ENCODE measurements at places on chromosomes 5 and 9.

DNA sequence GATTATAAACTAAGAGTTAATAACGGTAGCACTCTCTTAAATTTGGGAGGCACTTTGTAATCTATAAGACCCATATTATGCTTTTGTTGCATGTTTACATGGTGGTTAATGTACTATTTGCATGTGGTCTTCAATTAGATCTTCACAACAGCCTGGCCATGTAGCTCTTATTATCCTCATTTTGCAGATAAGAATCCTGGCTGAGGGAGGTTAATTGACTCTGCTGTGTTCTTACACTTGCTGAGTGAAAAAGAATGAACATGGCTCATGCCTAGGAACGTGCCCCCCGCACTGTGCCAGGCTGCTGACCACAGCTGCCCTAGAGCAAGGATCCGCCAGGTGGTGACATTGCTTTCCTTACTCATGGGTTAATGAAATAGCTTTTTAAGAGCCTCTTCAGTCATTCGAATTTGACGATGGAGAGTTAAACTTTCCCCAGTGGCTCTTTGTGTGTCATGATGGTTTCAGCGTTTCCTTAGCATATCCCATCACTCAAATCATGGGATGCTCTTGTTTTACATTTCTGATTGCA is 97.9 kb downstream of the CDH6 start:
- DNase-seq = no peak

DNA sequence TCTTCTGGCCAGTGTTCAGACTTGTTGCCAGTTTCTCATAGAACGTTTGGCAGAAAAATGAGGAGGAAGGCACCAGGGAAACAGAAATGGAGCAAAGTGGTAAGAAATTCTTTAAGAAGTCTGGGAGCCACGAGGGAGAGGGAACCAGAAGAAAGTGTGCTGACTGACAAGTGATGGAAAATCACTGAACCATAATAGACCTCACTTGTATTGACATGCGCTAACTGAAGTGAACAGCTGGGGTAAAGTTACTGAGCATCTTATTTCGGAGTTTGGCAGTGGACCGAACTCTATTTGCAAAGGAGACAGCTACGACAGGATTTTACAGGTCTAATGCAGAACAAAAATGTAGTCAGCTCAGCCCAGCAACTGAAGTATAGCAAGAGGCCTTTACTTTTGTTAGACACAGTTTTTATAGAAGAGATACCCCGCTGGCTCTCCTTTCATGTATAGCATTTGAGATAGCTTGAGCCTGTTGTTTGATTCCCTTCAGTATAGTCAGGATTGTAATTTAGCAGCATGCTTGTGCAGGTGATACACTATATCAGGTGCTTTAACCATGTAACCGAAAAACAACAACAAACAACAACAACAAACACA is 53.6 kb downstream of the HMHB1 start:
- no peak for DNase-seq

DNA sequence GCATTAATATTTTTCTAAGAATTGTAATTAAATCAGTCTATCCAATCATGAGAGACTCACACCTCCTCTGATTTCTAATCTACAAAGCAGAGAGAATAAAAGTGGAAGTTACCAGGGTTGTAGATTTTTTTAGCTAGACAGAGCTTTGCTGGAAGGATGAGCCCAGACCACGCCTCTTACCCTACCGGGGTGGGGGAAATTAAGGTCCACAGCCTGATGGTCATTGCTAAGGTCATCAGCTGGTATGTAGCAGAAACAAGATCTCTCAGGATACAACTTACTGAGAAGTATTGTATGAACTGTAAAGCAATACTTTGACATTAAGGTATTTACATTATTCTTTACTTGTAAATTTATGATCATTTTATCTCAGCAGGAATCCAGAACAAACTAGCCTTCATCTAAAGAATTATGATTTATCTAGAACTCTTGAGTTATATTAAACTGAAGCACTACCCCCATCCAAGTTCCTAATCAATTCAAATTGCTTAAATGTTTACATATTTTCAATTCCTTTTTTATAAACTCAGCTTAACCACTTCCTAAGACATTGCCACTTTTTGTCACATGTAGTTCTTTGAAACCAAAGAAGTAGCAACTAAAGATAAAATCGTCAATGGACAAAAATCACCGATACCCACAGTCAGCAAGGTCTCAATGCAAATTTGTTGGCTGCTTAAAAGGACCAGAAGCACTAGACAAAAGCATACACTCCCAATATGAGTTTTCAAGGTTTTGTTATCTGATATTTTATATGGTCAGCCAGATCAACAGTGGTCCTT is 225.8 kb upstream of the DAPK1 start:
- no peak for DNase-seq

- DNase-seq = no peak
Measured at GRCh38 chr5:59401637-59402036, 491.9 kb downstream of the PDE4D start.

GRCh38 chr9:71687676-71688075 is 80.6 kb downstream of the CEMIP2 start:
- no peak for DNase-seq

DNA sequence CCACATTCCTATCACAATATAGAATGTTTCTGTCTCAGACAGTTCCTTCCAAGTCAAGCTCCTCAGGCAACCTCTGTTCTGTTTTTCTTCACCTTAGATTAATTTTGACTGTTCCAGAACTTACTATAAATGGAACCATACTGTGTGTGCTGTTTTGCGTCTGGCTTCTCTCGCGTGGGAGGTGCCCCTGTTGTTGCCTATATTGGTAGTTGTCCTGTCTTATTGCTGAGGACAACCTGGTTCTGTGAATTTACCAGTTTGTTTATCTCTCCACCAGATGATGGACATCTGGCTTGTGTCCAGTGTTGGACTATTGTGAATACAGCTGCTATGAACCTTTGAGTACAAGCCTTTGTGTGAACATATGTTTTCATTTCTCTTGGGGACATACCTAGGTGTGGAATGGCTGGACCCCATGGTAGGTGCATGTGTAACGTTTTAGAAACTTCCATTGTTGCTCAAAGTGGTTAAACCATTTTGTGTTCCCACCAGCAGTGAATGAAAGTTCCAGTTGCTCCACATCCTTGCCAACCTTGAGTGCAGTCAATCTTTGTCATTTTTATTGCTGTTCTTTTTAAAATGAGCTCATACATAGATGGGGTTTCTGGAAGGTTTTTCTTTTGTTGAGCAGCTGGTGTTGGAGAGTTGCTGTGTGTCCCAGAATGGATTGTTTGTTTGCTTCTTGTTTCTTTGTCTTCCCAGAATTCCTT is 18.1 kb downstream of the HMCN2 start:
- no peak for DNase-seq

DNA sequence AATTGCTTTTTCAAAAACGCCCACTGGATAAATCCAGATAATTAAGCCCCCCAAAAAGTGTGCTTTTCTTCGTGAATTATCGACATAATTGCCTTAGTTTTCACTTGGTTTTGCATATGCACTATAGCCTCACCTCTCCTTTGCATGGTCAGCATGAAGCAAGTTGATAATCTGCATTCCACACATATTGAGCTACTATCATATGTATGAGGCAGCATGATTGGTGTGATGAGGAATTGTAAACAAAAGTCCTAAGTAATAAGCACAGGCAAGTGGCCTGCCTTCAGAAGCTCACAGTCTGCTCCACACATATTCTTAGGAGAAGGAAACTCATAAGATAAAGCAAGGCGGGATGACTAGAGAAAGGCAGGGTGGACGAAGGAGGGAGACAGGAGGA is 33.8 kb downstream of the MED10 start:
- no peak for DNase-seq

DNA sequence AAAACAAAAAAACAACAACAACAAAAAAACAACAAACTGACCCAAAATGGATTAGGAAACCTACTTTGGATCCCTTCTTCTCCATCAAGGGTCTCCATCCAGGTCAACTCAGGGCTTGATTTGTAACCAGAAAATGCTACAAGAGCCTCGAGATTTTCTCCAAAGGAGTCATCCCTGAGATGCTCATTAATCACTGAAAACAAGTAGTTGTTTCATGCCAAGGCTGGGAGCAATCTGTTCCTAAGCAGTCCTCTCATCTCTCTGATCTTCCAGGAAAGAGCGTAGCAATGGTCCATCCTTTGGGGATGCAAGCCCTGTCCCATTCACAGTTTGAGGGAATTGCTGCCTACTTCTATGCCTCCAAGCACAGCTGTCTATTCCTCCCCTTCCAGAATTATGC is 203.0 kb upstream of the MAP3K1 start:
- no peak for DNase-seq

DNA sequence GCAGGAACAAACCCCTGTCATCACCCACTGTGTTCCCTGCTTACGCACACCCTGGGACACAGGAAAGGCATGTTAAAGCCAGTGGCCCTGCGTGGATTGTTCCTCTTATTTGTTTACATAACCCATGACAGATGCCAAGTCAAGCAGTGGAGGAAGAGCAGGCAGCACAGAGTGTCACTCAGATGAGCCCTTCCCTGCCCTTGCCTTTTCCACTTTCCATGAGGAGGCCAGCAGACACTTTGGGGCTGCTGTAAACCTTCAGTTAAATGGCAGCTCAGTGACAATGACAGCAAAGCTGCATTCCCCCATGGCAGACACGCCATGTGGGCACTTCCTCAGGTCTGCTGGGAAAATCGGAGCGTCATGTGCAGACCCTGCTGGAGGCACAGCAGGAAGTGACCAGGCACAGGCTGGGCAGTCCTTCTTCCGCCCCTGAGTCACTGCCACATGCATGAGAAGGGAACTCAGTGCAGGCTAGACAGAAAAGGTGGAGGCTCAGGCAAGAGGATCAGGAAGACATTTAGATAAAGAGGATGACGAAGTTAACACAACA is 216.8 kb upstream of the PIK3R1 start:
- no peak for DNase-seq

DNA sequence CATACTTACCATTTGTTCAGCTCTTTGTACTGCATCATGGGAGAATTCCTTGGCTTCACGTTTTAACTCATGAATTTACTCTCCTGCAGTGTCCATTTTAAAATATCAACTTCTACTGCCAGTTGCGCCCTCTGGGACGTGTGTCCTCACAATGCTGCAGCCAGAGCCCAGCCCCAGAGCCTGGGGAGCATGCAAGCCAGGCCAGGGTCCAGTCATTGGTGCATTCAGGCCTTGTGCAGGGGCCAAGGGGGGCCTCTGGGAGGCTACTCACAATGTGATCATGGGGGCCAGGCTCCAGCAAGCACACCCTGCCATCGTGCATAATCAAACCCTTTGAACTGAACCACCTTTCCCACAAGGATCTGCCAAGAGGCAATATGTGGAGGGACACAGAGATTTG is 105.6 kb upstream of the CCDC112 start:
- no peak for DNase-seq

- no peak for DNase-seq
Measured at GRCh38 chr9:19160085-19160484, 32.8 kb upstream of the PLIN2 start.

DNA sequence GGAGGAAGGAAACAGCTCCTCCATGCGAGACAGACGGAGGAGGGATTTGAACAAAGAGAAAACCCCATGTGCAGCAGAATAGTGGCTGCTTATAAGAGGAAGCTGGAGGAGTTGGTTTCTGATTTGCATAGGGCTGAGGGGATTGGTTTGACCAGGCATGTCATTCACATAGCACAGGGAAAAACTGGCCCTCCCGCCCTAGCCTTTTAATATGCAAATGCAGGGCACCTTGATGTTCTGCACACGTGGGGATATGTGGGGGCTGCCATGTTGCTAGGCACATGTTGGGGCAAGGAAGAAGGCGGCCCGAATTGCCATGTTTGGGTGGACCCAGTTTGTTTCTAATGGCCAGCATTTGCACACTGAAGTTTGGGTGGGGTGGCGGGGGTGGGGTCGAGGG is 42.2 kb downstream of the OSMR start:
- DNase-seq = no peak

GRCh38 chr9:89768650-89769071 is 163.8 kb downstream of the GADD45G start:
- no peak for DNase-seq

- DNase-seq = no peak
Measured at GRCh38 chr5:51382521-51383130, 622 bp upstream of the ISL1 start.

DNA sequence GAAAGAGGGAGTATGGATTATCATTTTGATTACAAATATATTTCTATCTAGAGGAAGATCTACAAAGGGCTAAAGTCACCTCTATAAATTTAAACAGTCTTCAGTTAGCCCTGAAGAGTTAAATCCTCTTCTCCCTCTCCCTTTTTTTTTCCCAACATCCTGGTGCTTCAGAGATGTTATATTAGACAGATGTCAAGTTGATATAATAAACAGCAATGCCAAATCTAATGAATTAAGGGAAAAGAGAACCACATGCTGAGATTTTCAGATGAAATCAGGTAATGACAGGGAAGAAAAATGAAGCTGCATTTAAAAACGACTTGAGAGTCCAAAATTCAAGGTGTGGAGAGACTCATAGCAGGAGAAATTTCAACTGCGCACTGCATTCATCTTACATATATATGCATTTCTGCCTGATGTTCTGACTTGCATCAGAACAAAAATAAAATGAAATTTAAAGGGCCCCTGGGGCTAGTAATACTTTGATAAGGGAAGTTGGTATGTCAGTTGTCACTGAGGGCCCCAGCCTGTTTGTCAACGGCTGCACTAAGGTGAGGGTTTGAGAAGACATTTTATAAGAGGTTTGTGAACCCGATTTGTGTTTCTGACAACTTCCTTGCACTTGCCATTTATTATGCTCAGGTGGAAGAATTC is 338.9 kb upstream of the PANK3 start:
- no peak for DNase-seq

DNA sequence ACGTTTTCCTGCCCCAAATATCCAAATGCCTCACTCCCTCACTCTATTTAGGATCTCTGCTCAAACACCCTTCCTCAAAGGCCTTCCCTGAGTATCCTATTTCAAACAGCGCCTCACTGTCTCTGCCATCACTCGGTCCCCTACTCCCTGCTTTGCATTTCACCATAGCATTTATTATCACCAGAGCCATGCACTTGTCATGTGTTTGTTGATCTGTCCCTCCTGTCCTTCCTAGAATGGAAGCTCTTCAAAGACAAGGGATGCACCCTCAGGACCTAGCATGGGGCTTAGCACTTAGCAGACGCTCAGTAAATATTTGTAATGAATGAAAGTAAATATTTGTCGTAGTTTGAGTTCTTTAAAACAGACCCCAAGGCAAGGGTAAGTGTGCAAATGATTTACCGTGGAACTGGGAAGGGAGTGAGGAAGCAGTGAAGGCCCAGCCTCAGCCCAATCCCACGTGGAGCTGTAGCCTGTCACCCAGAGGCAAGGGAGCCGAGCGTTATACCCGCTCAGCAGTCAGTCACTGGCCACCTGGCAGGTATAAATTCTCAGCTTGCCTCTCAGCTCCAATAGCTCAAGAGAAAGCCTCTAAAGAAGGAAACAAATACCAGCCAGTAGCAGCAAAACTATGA is 97.7 kb upstream of the KIF2A start:
- DNase-seq = no peak

- no peak for DNase-seq
Measured at GRCh38 chr9:5288591-5288990, 15.9 kb downstream of the RLN2 start.

- DNase-seq = no peak
Measured at GRCh38 chr9:123922911-123923310, 7.0 kb downstream of the DENND1A start.

DNA sequence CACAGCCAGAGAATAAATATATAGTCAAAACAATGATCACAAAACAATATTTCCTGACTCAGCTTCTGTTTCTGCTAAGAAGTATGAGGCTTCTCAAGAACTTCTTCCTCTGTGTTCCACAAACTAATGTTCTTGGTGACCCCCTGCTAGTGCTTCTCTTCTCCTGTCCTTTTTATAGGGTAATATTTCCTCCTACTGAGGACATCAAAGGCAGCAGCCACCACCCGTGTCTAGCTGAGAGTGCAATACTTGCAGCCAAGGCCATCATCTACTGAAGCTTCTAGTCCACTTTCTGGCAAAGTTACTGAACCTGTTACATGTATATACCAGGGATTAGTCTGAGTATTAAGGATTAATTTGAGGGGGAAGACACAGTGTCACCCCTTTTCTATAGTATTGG is 83.7 kb upstream of the SLC12A2 start:
- DNase-seq = no peak

All from activated CD4-positive, alpha-beta T cell treated with anti-CD3 and anti-CD28 coated beads, Interleukin-2, amount 50 U/mL, for 4 hours (primary cell).